ENCODE measurements at places on chromosomes 2 and 18.

DNA sequence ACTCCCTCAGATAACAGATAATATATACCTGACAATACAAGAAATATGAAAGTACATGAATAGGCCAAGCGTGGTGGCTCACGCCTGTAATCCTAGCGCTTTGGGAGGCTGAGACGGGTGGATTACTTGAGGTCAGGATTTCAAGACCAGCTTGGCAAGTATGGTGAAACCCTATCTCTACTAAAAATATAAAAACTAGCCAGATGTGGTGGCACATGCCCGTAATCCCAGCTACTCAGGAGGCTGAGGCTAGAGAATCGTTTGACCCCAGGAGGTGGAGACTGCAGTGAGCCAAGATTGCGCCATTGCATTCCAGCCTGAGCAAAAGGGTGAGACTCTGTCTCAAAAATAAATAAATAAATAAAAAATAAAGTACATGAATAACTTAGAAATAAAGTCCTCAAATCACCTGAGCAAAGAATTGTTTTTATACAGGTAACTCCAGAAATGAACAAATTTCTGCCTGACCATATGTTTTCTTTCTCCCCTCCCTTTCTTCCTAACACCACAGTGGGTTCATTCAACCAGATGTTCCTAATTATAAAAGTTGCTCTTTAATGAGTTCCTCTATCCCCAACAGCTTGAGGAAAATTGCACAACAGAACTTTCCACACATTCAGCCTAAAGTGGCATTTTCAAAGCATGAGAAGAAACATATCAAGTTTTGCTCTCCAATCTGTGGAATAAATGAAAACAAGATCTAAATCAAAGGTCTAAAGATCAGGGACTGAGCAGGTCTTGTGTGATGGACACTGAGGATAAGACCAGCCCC lies 33.6 kb upstream of the AP1S3 start:
- no peak for DNase-seq

- no peak for DNase-seq
These were observed 6.1 kb upstream of the DNMT3A start for GRCh38 chr2:25347846-25348245.

DNA sequence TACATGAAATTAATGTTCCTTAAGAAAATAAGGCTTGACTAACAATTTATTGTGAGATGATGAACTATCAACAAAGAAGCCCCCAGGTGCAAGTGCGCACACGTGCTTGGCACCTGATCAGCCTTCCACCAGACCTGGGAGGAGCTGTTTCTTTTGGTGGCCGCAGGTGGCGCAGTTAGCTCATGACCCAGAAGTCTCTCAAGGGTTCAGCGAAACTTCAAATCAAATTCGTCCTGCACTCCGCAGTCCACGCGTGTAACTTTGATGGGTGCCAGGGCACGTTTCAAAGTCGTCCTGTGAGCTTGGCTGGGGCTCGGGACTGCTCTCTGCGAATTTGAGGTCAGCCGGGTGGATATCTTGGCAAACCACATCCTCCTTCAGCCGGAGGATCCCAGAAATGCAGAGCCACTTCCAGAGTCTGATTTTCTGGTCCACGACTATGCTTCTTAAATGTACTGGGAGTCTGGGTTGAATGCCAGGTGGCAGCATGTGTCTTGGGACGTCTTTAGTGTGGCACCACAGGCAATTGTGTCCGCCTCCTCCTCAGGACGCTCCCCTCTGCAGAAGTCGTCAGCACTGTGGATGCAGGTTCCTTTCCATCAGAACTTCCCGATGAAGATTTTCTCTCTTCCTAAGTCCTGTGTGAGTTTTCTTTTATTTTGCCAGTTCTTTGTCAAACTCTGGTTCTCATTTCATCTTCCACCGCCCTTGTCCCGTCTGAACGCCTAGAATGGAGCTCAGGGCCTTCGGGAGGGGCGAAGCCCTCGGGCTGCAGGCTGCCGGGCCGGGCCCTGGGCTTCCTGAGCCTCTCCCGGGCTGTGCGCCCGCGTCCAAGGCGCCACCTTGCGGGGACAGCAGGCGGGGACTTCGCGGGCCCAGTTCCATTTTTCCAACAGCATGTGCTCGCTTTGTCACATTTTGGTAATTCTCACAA lies 61.3 kb upstream of the RAPGEF4 start:
- DNase-seq = no peak

- DNase-seq = no peak
These were observed 209.7 kb upstream of the EPAS1 start for GRCh38 chr2:46087492-46087891.

GRCh38 chr2:112916145-112916571 lies 5.2 kb downstream of the IL37 start:
- no peak for DNase-seq
